Hematopoietic multipotent progenitor cell treated with erythropoietin and hydrocortisone succinate and interleukin-3 and kit ligand, for 15 days (in vitro differentiated cells): ENCODE measurements at places on chromosomes 12 and 14.

- DNase-seq: no peak
These were observed 39.7 kb upstream of the AP4S1 start for GRCh38 chr14:30985796-30986195.

DNA sequence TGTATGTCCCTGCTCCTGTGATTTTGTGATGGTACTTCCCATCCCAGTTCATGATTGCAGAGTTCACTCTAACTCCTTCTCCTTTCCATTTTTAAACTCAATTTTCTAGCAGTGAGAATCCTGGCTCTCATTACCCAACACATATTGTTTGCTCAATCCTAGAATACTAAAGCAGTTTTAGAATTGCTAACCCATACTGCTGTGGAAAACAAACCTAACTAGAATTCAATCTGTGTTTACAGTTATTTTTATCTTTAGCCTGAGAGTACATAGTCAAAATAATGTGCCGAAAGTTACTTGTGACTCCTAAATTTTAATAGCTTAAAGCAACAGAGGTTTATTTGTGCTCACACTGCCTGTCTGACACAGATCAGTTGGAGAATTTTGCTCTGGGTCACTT lies 508.0 kb downstream of the AACS start:
- no peak for DNase-seq

GRCh38 chr12:120292661-120293531 lies at the start of gene RNU4-1:
Gene RNU4-1, minus strand, starts transcription at chr12:120293237.
- DNase-seq: peak; percentile 78

GRCh38 chr14:32707742-32708500 lies 230.8 kb upstream of the NPAS3 start:
- no peak for DNase-seq

- DNase-seq: no peak
These were observed 45.5 kb upstream of the OVCH1 start for GRCh38 chr12:29543036-29543435.

- DNase-seq: no peak
These were observed 86.5 kb downstream of the PPM1H start for GRCh38 chr12:62848418-62848817.

- DNase-seq: no peak
These were observed 84.0 kb downstream of the MSRB3 start for GRCh38 chr12:65362234-65363031.

DNA sequence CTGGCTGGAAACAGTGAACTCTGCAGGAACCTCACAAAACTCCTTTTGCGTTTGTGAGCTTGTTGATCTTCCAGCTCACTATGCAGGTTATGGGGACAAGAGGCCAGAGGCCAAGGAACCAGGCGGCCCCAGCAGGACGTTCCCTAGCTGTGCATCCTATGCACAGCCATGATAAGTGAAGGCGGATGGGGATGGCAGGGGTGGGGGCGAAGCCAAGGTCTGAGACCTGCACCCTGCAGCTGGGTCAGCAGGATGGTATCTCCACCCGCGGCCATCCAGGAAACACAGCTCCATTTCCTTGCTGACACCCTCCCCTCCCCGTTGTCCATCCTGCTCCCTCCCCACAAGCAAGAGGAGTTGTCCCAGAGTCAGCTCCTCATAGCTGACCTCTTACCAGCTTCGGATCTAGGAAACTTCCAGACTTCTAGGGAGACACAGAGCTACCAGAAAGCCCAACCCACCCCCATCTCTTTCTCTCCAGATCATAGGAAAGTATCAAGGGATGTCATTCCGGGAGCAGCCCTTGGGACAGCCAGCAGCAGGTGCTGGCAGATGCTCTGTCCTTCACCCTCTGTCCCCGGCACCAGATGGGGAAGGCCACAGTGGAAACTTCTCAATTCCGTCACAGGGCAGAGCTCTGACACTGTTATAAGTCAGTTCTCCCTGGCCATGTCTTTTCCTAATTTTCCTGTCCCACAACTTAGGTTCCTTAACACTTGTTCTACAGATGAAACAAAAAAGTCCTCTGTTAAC lies 9.4 kb downstream of the ZBTB39 start:
- no peak for DNase-seq

- no peak for DNase-seq
These were observed 163.7 kb upstream of the CLEC14A start for GRCh38 chr14:38419579-38419978.

GRCh38 chr12:47192051-47192450 lies 112.3 kb upstream of the AMIGO2 start:
- no peak for DNase-seq

- DNase-seq: no peak
These were observed 1051.3 kb downstream of the VRK1 start for GRCh38 chr14:97848317-97848980.

DNA sequence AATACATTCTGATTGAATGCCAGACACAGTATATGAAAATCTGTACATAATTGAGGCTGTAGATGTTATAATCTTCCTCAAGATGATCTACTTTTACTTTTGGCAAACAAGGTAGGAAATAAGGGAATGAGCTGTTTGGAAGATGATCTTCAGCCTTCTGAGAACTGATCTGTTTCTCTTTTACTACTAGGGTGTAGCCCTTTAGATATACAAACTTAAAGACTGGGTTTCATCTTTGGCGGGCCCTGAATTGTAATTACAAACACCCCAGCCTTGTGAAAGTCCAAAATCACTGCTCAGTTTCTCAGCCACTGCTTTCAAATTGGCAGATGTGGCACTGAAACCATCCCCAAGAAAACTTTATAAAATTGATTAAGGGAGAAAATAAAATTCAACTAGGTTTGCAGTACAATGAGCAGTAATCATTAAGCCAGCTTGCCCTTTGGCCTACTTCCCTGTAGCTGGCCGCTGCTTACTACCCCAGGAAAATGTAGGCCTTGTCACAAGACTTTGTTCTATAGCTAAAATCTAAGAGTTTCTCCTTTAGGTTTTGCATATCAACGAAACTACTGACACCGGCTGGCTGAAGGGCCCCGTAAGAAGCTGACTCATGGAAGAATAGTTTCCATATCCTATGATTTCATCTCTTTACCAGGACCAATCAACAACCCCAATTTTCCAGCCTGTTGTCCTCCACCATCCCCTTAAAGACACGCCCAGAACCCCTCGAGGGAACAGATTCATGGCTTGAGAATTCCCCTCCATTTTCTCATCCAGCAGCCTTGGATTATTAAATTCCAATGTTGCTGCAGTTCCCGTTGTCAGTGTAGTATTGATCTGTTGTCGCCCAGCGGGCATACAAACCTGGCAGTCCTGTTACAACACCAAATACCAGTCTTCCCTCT lies 210.8 kb downstream of the PCNX1 start:
- DNase-seq: no peak

- DNase-seq: no peak
These were observed 17.1 kb downstream of the SLC25A3 start for GRCh38 chr12:98610596-98610995.

- no peak for DNase-seq
These were observed 13.8 kb downstream of the TMCC3 start for GRCh38 chr12:94636462-94637085.

DNA sequence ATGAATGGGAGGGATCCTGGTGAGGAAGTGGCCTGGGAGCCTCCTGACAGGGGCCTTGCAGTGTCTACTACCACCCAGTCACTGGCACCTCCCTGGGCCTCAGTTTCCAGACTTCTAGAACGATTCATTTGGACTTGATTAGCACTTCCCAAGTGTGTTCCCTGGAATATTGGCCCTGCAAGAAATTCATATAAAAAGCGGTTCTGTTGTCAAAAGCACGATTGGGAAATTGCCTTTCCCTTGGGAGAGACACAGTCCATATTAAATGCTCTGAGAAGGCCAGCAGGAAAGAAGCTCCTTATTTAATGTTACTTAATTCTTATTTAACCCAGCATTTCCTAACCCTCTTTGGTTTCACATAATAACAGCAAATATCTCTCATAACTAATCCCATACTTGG lies 61.9 kb downstream of the DRAM1 start:
- no peak for DNase-seq

- DNase-seq: no peak
These were observed 288.5 kb upstream of the RTL1 start for GRCh38 chr14:101191721-101192660.

DNA sequence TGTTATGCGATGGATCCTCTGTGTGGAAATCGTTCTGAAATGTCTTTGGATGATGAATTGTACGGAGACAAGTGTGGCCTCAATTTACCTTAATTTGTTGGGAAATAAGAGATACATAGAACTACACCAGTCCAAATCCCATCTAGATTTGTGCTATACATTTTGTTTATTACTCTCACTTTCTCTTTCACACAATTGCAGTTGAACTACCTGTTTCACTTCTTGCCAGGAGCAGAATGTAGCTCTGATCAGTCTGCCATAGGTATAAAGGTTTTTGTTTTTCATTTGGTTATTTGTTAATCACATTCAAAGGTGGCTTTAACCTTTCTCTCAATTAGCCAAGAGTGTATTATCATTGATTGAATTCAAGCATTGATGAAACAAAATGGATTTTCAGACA lies 268.2 kb downstream of the SNAPC1 start:
- no peak for DNase-seq

GRCh38 chr14:25411781-25412757 lies 362.1 kb upstream of the STXBP6 start:
- no peak for DNase-seq

DNA sequence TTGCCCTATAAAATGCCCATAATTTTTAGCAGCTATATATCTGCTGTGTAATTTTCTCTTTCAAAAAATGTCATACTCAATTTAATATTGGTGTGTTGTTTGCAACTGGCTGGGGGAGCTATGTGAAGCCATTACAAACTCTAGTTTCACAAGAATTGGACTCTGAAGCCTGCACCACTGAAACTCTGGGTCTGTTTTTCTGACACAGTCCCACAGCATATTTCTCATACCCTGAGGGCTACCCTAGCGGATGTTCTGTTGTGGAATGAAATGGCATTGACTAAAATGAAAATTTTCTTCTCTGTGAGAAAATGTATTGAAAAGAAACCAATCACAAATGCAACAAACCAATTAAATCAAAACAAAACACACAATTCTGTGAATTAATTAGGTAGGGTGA lies 284.6 kb upstream of the NPAS3 start:
- DNase-seq: no peak

DNA sequence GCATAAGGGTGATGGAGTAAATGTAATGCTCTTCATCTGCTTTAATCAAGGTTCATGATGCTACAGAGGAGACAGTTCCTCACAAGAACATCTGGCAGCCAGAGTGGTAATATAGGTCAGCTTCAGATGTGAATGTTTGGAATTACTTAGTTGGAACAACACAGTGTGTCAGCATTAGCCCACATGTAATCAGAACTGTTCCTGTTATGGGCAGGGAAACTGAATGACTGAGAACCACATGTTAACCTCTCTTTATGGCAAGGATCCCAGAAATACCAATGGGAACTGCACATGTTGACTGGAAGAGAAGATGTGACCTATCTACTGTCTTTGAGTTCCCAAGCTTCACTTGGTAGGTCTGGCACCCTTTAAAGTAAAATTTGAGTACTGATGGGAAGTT lies 390.1 kb upstream of the PDE3A start:
- DNase-seq: no peak

DNA sequence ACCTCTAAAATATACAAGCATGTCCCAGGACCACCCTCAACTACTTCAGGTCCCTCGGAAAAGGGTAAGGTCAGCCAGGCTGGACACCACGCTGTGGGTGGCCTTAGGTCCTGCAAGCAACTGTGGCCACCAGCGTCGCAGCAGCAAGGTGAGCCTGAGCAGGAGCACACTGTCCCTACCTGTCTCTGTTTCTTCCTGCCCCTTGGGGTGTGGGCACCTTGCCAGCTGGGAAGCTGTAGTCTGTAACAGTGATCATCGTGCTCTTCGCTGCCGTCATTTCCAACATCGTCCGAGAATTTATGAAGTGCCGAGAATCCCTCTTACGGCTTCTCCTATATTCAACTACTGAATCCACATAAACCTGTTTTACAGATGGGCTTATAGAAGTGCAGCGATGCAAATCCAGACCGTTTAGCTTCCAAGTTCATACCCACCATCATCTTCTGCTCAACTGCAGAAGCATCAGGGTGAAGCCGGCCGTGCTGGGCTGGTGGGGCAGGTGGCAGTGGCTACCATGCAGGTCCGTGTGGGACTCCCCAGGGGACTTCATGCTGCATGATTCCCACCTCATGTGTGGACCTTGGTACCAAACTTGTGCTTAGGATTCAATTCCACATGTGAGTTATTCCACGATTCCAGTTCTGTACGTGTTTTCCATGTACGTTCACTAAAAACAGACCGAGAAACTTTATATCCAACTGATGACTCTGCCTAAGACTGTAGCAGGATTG lies 361.3 kb upstream of the SFSWAP start:
- no peak for DNase-seq

- no peak for DNase-seq
These were observed 15.1 kb upstream of the PPFIBP1 start for GRCh38 chr12:27508736-27509431.

DNA sequence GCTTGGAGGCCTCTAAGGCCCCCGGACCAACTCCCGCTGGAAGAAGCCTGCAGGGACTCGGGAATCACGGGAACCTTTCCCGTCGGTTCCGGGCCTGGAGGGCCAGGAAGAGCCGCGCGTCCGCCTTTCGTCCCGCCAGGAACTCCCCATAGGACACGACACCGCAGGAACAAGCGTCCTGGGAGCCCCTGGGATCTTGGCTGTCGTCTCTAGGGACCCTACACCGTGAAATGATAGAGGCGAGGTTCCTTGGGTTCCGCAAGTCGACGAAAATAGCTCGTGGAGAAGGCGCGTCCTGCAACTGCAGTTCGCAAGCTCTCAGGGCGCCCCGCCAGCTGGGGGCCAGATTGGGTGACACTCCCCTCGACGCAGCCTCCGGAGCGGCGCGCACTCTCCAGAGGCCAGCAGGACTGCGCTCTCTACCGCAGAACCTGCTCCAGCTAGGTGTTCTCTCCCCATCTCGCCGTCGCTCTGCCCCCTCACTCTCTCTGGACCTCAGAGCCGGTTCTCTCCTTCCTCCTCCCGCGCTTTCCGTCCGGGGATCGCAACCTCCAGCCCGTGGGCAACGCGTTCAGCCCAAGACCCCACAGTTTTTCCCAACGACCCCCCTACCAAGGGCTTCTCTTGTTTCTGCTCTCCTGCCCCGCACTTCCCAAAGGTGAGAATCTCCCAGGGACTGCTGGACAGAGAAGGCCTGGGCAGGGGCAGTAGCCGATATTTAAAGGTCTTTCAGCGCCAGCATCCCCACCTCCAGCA lies 776 bp downstream of the BMP4 start:
- DNase-seq: no peak

- no peak for DNase-seq
These were observed 113.3 kb upstream of the FSCB start for GRCh38 chr14:44620121-44621019.

- no peak for DNase-seq
These were observed 4.1 kb upstream of the PRKAG1 start for GRCh38 chr12:49022558-49023178.

DNA sequence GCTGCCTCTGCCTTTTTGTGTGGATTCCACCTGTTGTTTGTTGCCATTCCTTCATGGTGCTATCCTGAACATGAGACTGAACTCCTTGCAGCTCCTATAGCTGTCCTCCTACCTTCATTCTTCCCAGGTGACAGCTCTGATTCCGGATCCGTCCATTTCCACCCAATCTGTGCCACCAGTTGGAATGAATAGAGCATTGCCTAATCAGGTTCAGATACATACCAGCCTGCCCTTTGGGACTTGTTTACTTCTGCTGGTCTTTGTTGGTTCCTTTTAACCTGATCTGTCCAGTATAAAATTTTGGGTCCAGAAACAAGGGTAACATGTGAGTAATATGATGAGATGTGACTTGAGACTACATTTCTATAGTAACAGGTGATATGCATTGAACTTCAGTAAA lies 136.3 kb upstream of the IGF1 start:
- no peak for DNase-seq

GRCh38 chr14:75094896-75095295 lies 25.5 kb downstream of the ZC2HC1C start:
- no peak for DNase-seq

GRCh38 chr12:40718878-40719372 lies 26.7 kb downstream of the CNTN1 start:
- DNase-seq: no peak
